Fibroblast of skin of back (primary cell): ENCODE measurements at places on chromosomes 2 and 18.

- no peak for DNase-seq
Measured at GRCh38 chr2:99158599-99158998, 3.8 kb downstream of the LIPT1 start.

DNA sequence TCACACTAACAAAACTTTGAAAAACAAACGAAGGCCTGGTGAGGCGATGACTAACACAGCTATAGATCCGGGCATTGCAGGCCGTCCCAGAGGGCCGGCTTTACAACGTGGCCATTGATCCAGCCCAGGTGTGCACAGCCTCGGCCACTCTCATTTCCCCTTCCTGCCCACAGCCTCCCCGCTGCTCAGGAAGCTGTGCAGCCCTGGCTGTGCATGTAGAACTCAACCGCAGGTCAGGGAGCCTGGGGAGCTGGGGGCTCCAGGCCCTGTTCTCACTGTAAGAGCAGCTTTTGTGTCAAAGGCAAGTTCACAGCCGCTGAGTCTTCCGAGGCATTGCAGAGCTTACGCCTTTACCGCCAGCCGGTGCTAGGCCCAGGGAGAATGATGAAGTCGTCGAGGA is 87.2 kb downstream of the LONRF2 start:
- DNase-seq = no peak

- no peak for DNase-seq
Measured at GRCh38 chr2:29563697-29564096, 357.7 kb downstream of the ALK start.

DNA sequence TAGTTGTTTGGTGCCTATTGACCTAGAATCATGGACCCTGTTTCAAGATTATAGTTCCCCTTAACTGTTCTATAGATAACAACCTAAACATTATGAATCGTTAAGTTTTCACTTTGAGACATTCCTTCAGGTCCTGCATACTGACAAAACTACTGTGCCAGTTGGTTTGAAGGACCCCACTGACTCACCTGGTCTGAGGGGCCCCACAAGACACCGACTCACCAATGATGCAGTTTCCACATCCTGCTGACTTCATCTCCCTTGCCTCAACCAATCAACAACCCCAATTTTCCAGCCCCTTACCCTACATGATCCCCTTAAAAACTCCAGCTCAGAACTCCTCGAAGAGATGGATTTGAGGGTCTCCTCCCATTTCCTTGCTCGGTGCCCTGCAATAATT is 89.6 kb upstream of the CCDC141 start:
- DNase-seq = no peak

DNA sequence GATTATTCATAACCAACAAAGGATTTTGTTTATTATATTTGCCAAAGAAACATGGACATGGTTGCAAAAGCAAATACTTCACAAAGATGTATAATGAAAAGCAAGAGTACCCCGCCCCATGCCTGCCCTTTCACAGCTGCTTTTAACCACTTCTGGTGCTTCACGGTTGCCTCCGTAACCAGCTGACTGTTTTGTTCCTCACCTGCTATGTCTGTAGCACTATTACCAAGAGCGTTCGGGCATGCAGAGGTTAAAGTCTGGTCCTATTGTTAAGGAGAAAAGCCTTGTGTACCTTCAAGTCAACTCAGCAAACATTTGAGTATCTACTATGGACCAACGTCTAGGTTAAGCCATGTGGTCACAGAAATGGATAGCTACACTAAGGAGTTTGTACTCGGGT is 115.2 kb upstream of the FOSL2 start:
- no peak for DNase-seq

- peak; percentile 81 for DNase-seq
Measured at GRCh38 chr2:160376576-160376975, 117.0 kb downstream of the RBMS1 start.

DNA sequence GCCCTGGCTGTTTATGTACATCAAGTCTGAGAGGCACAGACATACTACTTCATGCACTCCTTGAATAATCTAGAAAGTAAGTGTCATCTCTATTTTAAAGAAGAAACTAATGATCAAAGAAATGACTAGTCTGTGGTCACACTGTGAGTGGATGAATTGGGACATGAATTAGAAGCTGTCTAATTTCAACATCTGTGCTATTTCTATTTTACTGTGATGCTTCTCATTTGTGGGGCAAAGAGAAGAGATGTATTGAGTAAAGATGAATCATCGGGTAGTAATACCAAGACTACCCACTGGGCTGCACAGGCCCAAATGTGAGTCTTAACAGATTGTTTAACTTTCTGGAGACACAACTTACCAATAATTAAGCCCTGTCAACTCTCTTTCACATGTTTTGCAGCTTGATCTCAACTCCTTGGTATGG is 42.4 kb upstream of the MTIF2 start:
- DNase-seq = peak; percentile 30

DNA sequence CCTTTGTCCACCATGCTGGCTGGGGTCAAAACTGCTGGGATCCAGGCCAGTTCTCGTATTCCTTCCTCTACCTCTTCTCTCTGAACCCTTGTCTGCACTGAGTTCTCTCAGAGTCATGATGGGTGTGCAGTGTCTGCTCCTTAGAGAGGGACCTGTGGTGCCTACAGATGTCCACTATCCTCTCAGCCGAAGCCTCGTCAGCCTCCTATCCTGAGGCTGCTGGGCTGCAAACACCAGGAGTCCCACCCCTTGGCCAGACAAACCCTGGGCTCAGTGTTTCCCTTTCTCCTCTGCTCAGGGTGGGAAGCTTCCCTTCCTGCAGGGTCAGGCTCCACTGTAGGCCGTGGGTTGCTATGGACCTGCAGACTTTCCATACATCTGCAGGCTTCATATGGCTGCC is 2.3 kb downstream of the INPP5D start:
- DNase-seq = no peak

DNA sequence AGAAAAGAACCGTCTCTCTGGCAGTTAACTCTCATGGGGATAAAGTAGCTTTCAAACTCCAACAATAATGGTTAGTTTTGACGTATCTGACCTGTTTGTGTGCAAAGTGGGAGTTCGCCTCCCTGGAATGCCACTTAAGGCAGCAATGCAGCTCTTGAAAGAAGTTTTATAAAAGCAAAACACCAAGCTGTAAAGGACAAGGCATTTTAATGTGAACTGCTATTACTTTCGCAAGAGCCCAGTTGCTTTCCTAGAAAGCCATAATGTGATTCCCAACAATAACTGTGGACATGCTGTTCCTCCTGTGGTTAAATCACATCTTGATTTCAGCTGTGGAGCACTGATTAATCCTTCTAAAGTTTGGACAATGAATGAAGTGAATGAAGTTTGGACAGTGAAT is 303.7 kb downstream of the PTPRM start:
- DNase-seq = no peak

- DNase-seq = no peak
Measured at GRCh38 chr18:13401404-13401803, 182.8 kb downstream of the LDLRAD4 start.

DNA sequence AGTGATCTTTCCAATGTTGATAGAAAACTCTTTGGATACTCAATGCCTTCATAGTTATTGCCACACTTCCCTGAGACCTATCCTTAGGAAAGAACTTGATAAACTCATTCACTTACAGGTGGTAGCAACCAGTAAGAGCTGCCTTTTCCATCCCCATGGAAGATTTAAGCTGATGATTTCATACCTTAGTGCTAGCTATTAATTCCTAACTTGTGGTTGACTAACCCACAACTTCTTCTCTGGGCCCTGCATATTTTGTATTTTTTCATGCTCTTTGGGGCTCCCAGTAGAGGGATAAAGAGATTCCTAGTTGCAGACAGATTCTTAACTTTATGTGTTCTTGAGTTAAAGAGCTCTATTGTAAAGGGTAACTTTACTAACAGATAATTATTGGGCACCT is 25.2 kb upstream of the SIX3 start:
- DNase-seq = no peak

GRCh38 chr2:168841445-168841844 is 39.0 kb downstream of the NOSTRIN start:
- DNase-seq = no peak

GRCh38 chr2:219001100-219001576 is 7.9 kb upstream of the CRYBA2 start:
- no peak for DNase-seq

DNA sequence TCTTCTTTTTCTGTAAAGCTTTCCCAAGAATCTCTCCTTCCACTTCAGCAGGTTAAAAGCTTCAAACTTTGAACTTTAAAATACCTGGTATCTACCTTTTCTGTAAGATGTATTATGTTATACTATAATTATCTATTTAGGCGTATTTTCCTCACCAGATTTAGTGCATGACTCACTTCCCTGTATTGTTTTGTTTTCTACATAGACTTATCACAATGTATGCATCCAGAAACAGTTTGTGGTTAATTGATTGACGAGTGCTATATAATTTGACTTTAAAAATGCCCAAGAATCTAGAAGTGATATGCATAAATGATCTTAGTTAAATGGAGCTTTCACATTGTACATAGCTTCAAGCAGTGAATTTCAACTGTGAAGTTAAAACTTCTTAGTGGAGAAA is 473.9 kb upstream of the CDH2 start:
- DNase-seq = no peak

DNA sequence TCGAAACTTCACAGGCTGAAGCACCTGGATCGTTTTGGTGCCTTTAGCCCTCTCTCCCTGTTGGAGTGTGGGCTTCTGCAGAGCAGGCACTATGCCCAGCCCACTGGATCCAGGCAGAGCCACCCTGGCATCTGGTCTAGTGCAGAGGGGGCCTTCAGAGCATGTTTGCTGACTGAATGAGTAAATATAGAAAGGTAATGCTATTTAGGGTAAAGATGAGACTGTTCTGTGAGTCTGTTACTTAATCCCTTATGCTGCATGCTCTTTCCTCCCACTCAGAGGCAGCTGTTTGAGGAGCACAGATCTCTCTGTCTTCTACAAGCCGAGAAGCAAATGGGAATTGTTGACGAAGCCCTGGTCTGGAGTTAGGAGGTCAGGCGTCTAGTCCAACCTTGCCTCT is 130.2 kb downstream of the RGPD3 start:
- DNase-seq = no peak
